ENCODE measurements at places on chromosomes 5 and 9.

GRCh38 chr9:29393064-29393463 is 1819.8 kb upstream of the C9orf72 start:
- DNase-seq: no peak

- DNase-seq: no peak
Measured at GRCh38 chr9:133238272-133238850, 29.3 kb upstream of the OBP2B start.

GRCh38 chr5:125720348-125720685 is 702.9 kb upstream of the GRAMD2B start:
- no peak for DNase-seq

DNA sequence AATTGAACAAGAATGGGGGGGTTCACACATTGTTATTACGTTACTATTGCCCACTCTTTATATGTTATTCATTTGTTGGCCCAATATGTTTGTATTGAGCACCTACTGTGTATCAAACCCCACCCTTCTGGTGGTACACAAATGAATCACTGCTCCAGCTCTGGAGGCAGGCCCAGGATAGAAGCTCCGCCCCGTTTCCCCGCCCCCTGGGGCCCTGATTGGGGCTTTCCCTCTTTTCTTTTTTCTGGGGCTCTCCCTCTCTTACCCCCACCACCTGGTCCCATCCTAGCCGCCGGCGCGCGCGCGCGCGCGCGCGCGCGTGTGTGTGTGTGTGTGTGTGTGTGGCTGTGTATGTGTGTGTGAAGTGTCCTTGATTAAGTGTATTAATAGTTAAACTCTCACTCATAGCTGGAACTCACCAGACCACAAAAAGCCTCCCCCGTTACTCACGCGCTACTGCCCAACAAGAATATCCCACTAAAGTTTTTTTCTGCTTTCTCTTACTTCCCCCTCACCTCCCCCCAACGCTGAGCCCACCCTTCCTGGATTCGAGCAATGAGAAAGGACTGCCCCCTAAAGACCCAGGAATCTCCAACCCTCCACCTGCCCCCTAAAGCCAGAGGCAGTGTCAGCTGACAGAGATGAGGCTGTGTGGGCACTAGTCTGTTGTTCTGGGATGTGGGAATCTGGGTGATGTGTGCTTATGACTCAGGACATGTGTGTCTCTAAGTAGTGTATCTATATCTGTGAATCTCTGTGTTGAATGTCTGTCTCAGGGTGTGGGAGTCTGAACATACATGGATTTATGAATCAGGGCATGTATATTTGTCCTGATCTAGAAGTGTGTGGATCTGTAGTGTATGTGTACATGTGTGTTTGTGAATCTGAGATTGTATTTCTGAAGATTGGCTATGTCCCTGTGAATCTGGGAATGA is 4.0 kb downstream of the CXXC5 start:
- no peak for DNase-seq

DNA sequence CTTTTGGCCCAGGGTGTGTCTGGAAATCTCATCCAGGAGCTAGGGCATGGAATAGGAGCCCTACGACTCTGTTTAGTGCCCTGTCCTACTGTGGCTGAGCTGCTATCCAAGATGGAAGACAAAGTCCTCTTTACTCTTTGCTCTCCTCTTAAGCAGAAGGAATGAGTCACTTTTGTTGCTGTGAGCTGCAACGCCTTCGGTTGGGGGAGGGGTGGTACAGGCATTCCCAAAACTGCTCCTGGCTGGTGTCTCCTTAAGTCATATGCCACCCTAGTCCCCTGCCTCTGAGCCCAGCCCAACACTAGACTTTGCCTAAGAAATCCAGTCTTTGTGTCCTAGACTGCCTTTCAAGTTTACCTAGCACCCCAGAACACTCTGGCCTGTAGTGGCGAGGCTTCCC is 99.9 kb downstream of the PRR16 start:
- no peak for DNase-seq

GRCh38 chr5:113162770-113163169 is 186.2 kb downstream of the DCP2 start:
- no peak for DNase-seq

DNA sequence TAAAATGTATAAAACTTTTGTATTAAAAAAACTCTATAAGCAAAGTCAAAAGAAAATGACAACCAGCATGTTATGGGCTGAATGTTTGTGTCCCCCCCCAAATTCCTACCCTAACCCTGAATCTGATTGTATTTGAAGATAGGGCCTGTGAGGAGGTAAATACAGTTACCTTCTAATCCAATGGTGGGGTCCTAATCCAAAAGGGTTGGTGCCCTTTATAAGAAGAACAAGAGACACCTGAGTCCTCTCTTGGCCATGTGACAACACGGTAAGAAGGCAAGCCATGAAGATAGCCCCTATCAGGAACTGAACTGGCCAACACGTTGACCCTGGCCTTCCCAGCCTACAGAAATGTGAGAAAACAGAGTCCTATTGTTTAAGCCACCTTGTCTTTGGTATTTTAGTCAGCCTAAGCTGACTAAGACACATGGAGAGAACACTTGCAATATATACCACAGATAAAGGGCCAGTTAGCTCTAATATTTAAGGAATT is 49.7 kb upstream of the AKNA start:
- no peak for DNase-seq

DNA sequence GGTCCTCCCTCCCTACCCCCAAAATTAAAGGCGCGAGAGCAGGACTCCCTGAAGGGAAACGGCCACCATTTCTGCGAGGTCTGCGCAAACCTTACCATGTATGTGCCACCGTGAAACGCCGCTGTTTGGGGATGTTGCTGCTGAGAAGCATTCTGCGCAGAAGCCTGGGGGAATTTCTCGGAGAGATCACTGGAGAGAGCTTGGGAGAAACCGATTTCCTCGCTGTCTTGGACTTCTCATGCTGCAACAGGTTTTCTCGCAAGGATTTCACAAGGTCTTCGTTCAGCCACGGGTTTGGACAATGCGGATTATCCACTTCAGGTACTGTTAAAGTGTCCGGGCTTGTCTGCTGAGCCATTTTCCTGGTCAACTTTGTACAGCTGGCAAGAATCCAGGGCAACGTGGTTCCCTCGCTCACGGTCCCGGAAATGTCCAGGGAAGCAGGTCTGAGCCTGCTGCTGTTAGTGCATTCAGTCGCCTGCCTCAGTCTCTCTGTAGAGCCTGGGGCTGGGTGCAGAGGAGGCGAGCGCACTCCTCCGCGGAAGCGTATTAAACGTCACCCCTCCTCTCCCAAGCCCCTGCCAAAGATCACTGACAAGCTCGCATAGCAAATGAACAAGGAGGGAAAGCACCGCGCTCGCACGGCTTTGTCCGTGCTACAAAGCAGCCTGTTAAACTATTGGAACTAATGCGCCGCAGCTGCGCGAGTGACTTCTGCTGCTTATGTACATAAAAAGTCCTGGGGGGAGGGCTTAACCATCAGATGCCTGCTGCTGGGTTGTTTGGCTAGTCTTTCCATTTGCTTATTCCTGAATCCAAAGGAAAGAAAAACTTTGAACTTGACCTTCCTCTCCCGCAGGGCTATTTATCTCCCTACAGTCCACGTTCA is 125.1 kb downstream of the PDE4D start:
- no peak for DNase-seq

DNA sequence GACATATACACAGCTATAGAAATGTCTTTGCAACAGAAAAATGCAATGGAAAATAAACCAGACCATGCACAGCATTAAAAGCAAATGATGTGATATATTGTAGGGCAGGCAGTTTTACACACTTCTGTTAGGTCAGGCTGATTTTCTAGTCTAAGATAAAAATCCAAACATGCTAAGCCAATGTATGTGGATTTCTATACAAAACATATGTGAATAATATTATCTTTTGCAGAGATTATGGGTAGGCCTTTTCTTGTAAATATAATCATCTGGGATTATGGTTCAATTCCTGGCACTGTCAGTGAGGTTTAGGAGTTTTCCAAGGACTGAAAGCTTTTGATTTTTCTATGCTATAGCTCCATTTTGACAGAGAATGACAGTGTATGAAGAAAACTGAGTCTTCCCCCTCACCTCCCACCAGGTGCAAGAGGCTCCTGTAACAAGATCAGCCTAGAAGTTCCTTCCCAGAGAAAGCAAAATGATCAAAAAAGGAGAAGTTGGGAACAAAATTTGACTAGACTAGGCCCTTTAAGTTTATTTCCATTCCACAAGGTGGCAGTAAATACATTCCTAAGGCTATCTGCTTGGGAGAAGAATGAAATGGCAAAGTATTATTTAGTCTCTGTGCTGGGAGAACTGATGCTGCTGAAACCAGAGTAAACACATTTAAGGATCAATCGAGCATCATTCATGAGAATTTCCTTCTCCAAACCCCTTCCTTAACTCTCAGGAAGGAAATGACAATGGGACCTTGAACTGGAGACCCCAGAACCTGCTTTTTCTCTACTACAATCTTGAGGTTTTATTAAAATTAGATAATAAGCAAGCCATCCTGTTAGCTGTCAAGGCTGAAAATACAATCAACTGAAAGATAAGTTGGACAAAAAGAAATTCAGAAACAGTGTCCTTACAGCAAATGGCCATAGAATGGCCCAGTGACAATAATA is 133.0 kb upstream of the TUT7 start:
- no peak for DNase-seq

DNA sequence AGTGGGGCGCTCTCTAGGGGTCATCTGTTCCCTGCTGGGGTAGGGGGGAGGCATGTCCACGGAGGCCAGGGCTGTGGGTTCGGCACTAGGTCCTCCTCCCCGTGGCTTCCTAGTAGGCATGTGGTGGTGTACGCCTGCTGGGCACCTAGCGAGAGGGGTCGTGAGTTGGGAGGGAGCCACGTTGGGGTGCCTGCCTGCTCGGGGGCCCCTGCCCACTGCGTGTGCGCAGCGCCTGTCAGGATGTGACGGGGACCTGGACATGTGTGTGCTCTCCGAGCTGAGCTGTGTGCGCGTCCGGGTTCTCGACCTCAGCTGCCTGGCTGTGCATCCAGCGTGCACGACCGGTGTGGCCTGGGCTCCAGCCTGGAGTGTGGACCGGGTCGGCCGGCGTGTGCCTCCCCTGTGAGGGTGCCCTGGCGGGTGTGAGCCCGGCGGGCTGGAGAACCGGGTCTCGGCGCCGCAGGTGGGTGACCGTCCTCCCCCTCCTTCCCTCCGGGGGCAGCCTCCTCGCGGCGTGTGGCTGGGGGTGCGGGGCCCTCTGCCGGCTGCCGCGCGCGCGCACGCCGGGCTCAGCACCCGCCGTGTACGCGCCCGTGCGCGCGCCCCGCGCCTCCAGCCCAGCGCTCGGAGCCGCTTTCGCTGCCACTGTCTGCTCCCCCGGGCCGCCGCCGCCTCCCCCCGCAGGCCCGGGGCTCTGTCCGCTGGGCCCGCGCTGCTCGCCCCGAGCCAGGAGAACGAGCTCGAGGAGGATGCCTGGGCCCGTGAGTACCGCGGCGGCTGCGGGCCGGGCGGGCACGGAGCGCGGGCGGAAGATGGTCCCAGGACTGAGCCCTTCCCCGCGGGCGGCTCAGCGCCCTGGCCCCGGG is at the start of gene PRR7:
Gene PRR7, plus strand, starts transcription at position 615 of the 866 bp plus-strand sequence. CDS start 8,254 bp downstream, outside the sequence.
- peak; percentile 79 for DNase-seq

DNA sequence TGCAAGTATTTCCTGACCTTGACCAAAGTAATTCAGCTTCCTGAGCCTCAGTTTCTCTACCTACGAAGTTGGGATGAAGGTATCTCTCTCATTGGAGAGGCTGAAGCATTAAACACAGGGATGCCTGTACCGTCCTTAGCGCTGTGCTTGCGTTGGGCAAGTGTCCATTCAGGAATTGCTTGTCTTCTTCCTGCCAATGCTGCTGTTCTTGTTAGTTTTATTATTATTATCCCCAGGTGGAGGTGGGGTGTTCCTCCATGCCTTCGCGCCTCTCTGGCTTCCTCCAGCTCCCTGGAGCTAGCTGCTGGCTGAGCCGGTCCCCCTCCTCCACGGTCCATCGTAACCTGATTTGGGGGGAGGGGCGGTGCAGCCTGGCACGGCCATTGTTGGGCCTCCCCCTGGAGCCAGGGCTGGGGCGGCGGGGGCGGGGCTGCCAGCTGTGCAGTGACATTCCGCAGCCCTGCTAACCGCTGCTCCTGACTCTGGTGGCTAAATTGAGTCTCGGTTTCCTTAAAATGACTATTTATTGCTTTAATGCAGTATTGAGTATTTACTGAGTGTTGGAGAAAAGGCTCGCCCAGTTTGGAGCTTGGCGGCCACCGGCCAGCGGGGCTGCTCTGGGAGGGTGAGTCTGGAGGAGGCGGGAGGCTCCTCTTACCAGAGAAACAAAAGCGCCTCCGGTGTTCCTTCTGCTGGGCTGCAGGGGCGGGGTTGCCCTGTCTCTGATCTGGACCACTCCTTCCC is 51.3 kb downstream of the LMX1B start:
- DNase-seq: no peak

DNA sequence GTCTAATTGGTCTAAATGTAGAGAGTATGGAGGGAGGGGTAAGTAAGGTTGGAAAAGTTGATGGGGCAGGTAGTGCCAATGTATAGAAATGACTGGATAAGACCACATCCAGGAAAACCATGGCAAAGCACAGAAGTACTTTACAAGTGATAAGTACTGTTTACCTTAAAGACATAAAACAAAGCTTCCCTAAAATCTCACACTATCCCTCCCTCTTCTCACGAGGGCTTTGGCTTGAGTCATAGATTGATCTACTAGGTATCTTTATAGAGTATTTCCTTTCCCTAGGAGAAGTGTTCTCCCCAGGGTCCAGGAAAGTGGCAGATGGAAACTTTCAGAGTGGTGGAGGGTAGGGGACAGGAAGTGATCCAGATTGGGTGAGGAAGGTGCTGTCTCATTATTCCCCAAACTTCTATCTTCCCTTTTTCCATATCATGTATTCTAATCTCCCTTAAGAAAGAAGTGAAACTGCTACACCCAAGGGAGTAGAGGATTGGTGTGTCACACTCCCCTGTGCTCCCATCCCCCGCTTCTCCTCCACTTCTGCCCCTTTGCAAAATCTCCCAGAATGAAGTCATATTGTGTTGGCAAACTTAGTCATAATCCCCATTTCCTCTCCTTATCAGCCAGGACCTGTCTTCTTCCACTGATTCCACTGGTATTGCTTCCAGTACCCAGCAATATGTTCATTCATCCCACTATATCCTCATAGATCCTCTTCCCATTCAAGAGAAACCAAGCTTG is 14.6 kb downstream of the IL33 start:
- DNase-seq: no peak

DNA sequence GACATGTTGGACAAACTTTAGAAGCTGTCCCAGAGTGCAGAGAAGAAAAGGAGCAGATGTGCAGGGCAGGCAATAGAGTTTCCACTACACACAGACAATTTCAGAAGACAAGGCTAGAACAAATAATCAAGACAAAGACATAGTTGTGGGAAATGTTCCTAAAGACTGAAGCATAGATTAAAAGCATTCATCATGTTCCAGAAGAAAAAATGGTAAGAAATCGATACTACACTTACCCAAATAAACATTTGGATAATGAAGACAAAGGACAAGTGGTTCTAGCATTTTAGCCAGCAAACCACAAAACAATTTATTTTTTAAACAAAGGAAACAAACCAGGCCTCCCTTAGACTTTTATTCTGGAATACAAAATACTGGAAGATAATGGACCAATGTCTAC is 97.9 kb downstream of the FSTL4 start:
- DNase-seq: no peak

DNA sequence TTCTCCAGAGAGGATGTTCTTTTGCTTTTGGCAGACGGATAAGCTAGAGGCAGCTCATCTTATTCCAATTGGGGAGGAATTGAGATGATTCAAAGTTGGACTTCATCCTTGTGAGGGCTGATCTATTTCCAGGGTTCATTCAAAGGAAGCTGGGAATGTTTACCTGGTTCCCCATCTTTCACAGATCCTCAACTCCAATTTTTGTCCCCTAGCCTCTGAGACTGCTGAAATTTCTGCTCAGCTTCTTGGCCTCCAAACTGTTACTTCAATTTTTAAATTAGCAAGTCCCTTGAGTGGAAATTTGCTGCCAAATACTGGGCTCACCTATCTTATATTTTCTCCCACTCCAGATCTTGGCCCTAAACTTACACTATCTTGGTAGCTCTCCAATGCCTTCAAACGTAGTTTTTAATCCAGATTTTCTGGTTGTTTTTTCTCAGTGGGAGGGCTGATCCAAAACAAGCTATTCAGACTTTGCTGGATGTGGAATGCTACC is 93.9 kb upstream of the NEK6 start:
- no peak for DNase-seq
